ENCODE measurements at places on chromosomes 2 and 18. TPM values are rescaled to one million over a fixed set of nuclear protein-coding genes. Genes with fewer than 3 reads are reported as not detected.

Gene AQP12B
- not detected for polyA plus RNA-seq

Gene RBMS1
- polyA plus RNA-seq: 133 TPM

Gene GRB14
- polyA plus RNA-seq: 75.4 TPM

Gene NR4A2
- polyA plus RNA-seq: 7.0 TPM

Gene C1QL2
- polyA plus RNA-seq: not detected

Gene MAL
- 3.7 TPM for polyA plus RNA-seq

Gene IL1RL1
- polyA plus RNA-seq: 0.20 TPM

Gene NEB
- 5.6 TPM for polyA plus RNA-seq

Gene PTH2R
- 0.22 TPM for polyA plus RNA-seq

Gene SLC30A3
- 0.48 TPM for polyA plus RNA-seq

Gene MOCOS
- polyA plus RNA-seq: 1.0 TPM

Gene UNC50
- 61.8 TPM for polyA plus RNA-seq

Gene TBC1D8
- 36.5 TPM for polyA plus RNA-seq

Gene PCARE
- 0.03 TPM for polyA plus RNA-seq

Gene FN1
- polyA plus RNA-seq: 1,663 TPM

Gene MITD1
- 39.8 TPM for polyA plus RNA-seq
